Left lung (tissue), 14 donors: ENCODE measurements at places on chromosomes 6 and 20. TPM values are rescaled to one million over a fixed set of nuclear protein-coding genes. Genes with fewer than 3 reads are reported as not detected.

GRCh38 chr6:43795421-43795820, 25.4 kb downstream of the VEGFA start:
- no peak for DNase-seq

DNA sequence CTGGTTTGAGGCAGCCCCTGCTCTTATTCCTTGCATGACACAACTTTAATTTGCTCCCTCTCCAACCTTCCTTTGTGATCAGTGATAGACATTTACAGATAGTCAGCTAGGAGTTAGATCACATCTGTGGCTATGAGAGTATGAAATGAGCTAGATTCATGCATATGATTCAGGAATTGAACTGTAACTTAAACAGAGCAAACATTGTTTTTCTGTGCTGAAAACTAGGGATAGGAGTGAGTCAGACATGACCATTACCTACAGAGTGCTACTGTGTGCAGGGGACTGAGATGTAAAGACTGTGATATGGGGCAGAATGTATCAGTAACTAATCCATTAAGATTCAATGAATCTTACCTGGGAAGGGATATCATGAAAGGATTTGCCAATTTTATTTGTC, 279.4 kb upstream of the SPTLC3 start:
- no peak for DNase-seq

DNA sequence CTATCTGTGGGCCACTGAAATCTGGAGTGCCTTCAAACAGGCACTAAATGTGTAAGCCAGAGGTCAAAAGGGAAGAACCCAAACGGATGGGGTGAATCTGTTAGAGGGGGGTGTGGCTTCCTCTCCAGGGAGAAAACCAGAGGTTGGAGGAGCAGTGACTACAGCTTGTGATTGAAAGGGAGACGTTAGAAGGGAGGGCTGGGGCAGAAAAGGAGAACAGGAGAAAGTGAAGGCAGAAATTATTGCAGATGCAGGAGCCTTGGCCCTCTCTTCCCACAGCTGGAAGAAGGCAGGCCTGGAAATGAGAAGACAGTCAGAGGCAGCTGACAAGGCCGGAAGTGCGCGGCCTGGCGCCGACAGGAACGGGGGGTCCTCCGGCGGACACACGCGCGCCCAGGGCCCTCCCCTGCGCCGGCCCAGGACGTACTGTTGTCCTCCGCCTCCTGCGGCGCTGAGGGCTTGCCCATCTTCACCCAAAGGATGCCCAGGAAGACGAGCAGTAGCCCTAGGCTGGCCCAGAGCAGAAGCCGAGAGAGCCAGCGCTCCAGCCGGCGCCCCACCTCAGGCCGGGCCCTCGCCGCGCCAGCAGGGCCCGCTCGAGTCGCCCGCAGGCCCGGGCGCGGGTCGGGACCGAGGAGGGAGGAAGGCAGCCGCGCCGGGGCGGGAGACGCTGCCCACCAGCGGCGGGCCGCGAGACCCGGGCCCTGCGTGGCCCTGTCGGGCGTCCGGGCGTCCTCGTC, 806 bp downstream of the LEMD2 start:
- peak; percentile 89 for DNase-seq

DNA sequence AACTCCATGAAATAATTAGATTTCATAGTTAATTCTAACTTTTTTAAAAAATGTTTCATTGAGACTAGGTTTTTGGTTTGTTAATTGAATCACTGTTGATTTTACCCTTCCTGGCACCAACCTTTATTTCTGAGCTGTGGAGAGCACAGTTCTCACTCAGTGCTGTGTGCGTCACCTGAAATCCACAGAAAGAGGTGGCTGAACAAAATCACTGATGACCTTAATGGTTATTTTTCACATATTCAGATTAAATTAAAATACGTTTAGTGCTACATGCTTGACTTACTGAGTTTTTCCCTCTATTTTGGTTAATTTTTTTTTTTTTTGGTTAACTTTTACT, 89.4 kb downstream of the SLC16A10 start:
- no peak for DNase-seq

The ARMH2 gene
- not detected for polyA plus RNA-seq

The RSPH4A gene
- polyA plus RNA-seq: 11.3 TPM

The BEND3 gene
- 7.8 TPM for polyA plus RNA-seq

GRCh38 chr20:10946124-10946880, 272.5 kb upstream of the JAG1 start:
- DNase-seq: no peak

GRCh38 chr20:35702051-35702823, 3.0 kb downstream of the ROMO1 start:
- DNase-seq: no peak

The OPN5 gene
- polyA plus RNA-seq: 0.06 TPM

The PPIL6 gene
- polyA plus RNA-seq: 15.1 TPM

- no peak for DNase-seq
Measured at GRCh38 chr20:19019734-19020364, 192.6 kb upstream of the SLC24A3 start.

The LIME1 gene
- polyA plus RNA-seq: 10.8 TPM

DNA sequence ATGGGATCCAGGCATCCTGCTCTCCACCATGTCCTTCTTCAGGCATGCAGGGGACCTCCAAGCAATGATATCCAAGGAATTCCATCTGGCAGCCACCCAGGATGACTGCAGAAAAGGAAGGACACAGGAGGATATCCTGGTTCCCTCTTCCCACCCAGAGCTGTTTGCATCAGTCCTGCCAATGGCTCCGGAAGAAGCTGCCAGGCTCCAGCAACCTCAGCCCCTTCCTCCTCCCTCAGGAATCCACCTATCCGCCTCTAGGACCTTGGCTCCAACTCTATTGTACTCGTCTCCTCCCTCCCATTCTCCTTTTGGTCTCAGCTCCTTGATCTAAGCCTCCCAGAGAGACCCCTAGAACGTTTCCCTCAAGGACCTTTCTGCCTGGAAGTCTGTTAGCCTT, 733 bp upstream of the PSORS1C2 start:
- DNase-seq: no peak

DNA sequence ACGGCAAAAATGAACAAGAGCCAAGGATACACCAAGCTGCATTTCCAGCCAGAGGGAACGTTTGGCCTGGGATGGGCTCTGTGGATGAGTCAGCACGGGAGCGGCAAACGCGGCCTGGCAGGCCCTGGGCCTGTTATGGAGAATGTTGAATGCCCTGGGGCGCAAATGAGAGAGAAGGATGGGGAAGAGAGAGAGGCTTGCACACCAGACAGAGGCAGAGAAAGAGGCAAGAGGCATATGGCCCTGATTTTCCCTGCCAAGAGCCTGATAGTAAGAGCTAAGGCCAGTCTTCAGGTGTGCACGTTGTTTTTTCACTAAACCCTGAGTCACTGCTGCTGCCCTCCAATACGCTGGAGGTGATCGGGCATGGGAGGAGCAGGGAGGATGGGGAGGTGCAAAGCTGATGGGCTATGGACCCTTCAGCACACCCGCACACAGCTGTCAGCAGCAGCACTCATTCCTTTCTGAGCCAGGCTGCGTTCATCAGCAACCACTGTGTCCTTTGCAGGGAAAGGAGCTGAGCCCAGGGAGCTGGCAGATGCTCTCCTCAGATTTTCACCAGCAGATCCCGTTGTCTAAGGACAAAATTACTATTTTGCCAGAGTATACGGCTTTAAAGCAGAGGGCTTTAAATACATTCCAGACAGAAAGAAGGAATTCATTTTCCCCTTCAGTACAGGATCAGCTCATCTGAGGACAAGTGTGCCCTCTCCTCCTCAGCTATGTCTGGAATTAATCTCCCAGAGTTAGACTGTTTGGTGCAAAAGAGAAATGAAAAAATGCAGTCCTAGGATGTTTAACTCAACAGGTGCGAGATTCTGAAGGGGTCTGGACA, 61.7 kb upstream of the SLC22A23 start:
- DNase-seq: no peak
